SJCRH30 (cell line): ENCODE measurements at places on chromosomes 1 and 21. TPM values are rescaled to one million over a fixed set of nuclear protein-coding genes. Genes with fewer than 3 reads are reported as not detected.

GRCh38 chr1:70459496-70460225, 48.6 kb downstream of the CTH start:
- no peak overlapping the region for H3K27ac ChIP-seq
- no peaks in the 10 kb centered on the region for H3K27me3 ChIP-seq
- H3K4me3 ChIP-seq = no peak overlapping the region
- no peaks in the 10 kb centered on the region for H3K36me3 ChIP-seq
- DNase-seq = no peak
- H3K4me1 ChIP-seq = peaks cover 9% of the 10 kb centered on the region

DNA sequence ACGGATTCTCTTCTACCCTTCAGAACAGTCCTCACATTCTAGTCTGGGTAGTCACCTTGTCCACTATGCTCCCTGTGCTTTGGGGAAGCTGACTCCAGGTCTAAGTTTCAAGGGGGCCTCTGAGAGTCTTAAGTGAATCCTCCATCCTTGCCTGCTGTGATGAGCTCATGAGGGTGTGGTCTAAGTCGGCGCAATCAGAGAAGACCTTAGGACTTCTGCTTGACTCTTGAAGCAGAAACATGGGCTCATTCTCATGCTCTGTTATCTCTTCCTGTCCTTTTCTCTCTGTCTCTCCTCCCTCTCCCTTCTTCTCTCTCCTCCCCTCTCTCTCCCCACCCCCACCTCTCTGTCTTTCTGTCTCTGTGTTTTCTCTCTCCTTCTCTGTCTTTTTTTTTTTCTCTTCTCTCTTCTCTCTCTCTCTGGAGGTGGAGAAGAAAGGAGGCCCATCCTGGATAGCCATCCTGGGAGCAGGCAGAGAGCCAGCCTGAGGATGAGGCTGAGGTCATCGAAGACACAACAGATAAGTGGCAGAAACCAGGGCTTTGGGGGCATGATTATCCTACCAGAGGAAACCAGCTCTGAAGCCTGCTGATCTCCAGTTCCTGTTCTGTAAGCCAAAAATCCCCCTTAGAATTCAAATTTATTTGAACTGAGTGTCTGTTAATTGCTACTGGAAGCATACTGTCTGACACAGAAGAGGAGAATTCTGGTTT, 245.6 kb downstream of the SIPA1L2 start:
- H3K27me3 ChIP-seq = no peaks in the 10 kb centered on the region; the same call in 1 of the 2 replicates
- H3K36me3 ChIP-seq = no peaks in the 10 kb centered on the region
- no peaks in the 10 kb centered on the region for H3K4me1 ChIP-seq
- H3K4me3 ChIP-seq = no peak overlapping the region
- DNase-seq = no peak

DNA sequence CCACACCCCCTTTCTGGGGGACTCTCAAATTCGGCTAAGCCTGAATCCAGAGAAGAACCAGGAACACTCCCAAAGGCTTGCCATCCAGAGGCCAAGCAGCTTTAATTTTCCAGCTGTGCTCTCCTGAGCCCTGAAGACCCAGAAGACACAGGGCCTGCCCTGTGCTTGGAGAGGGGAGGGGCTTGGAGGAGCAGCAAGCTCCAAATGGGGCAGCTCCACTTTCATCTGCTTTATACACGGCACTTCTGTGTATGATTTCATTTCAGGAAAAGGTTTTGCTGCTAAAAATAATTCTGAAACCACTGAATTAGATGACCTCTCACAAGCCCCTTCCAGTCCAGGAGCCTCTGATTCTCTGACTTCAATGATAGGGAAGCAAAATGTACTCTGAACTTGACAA, 39.2 kb upstream of the CTTNBP2NL start:
- no peaks in the 10 kb centered on the region for H3K27me3 ChIP-seq
- no peaks in the 10 kb centered on the region for H3K36me3 ChIP-seq

DNA sequence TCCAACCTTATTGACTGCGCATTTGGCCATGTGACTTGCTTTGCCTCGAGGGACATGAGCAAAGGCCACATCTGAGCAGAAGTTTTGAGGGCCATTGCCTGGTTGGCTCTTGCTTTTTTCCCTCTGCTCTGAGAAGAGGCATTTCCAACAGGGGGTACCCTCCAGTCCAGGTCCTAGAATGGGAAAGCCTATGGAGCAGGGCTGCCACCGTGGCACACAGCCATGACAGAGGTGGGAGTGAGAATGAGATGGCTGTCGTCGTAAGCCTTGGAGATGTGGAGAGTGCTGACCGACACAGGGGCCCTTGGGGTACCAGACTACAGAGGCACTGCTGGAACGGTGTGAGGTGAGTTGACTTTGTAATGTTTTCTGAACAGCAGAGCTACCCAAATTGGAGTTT, 103.0 kb downstream of the KCNJ15 start:
- no peak overlapping the region for H3K4me3 ChIP-seq
- no peaks in the 10 kb centered on the region for H3K36me3 ChIP-seq
- DNase-seq = no peak
- no peaks in the 10 kb centered on the region for H3K4me1 ChIP-seq

- peak within 1 kb of the TSS; percentile 76 for H3K4me3 ChIP-seq
- DNase-seq = peak; percentile 98
- H3K36me3 ChIP-seq = peaks cover 14% of the 10 kb centered on the region
- no peaks in the 10 kb centered on the region for H3K27me3 ChIP-seq
- peaks cover 3% of the 10 kb centered on the region; the same call in 1 of the 2 replicates for H3K4me1 ChIP-seq
These were observed at the start of the genes MED8 and SZT2 for GRCh38 chr1:43389326-43390313. MED8 (minus strand) TSS chr1:43389800; CDS start chr1:43389764, 36 bp downstream. SZT2 (plus strand) TSS chr1:43389899; CDS start chr1:43389969, 70 bp downstream.

DNA sequence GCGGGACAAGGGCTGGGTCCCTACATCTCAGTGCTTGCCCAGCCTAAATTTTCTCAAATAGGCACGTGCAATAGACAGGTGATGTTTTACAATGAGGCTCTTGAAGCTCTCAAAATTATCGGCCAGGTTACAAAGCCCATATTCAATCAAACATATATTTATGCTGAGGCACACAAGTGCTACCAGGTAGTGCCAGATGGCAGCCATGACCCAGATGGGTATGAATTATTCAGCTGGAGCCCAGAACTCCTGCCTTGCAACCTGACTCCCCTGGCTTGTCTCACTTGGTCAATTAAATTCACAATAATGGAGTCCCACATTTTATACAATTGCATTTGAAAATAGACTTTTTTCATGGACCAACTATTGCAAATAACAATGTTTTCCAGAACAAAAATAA, 12.3 kb upstream of the ADAM30 start:
- H3K27ac ChIP-seq = no peak overlapping the region
- H3K4me3 ChIP-seq = no peak overlapping the region
- H3K4me1 ChIP-seq = no peaks in the 10 kb centered on the region
- peaks cover 7% of the 10 kb centered on the region for H3K36me3 ChIP-seq
- no peak for DNase-seq
- no peaks in the 10 kb centered on the region for H3K27me3 ChIP-seq

GRCh38 chr1:7401814-7402547, 369.1 kb upstream of the VAMP3 start:
- H3K27me3 ChIP-seq = no peaks in the 10 kb centered on the region
- H3K4me3 ChIP-seq = no peak overlapping the region
- peak overlapping the region; percentile 91 for H3K27ac ChIP-seq
- H3K4me1 ChIP-seq = peaks cover 20% of the 10 kb centered on the region

GRCh38 chr1:28751315-28752060, 14.7 kb downstream of the YTHDF2 start:
- H3K27ac ChIP-seq = no peak overlapping the region
- H3K36me3 ChIP-seq = peaks cover 66% of the 10 kb centered on the region
- DNase-seq = no peak
- H3K27me3 ChIP-seq = no peaks in the 10 kb centered on the region
- no peak overlapping the region for H3K4me3 ChIP-seq
- no peaks in the 10 kb centered on the region; the same call in 1 of the 2 replicates for H3K4me1 ChIP-seq

TYW3 gene
- total RNA-seq = 24.9 and 28.9 TPM in 2 replicates

PRDX6 gene
- 259 and 265 TPM in 2 replicates for total RNA-seq

KIAA0040 gene
- 1.7 and 2.1 TPM in 2 replicates for total RNA-seq
